ENCODE measurements at places on chromosomes 3 and 15. TPM values are rescaled to one million over a fixed set of nuclear protein-coding genes. Genes with fewer than 3 reads are reported as not detected.

Gene FOXB1
- not detected for total RNA-seq

Gene FBXO40
- total RNA-seq = not detected

Gene EIF5A2
- 7.7 TPM for total RNA-seq

Gene MAGI1
- 26.4 TPM for total RNA-seq

Gene PP2D1
- not detected for total RNA-seq

Gene CLDN11
- 245 TPM for total RNA-seq

GRCh38 chr15:100114100-100114499 is 227.7 kb downstream of the ADAMTS17 start:
- DNase-seq = peak; percentile 92
- H3K27ac ChIP-seq = peak overlapping the region; percentile 57
- no peaks in the 10 kb centered on the region for H3K27me3 ChIP-seq
- peaks cover 32% of the 10 kb centered on the region for H3K4me1 ChIP-seq
- no peaks in the 10 kb centered on the region for H3K36me3 ChIP-seq
- peak overlapping the region; percentile 16 for H3K4me3 ChIP-seq

DNA sequence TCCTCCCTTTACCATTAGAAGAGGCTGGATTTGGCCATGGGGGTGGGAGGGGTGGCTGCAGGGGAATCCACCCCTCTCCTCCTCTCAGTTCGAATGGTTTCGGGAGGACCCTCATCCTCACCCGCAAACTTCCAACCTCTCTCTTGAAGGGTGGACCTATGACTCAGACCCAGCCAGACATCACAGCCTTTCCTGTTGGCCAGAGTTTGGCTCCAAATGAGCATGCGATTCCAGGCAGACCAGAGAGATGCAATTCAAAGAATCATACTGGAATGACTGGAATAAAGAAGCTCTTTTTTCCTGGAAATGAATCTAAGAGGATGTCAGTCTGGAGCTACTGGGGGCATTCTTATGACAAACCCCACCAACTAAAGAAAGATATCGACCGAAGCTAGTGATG is 516.7 kb upstream of the MDFIC2 start:
- peak; percentile 88 for DNase-seq
- H3K4me3 ChIP-seq = no peak overlapping the region
- peaks cover 15% of the 10 kb centered on the region for H3K4me1 ChIP-seq
- peak overlapping the region; percentile 64 for H3K27ac ChIP-seq

DNA sequence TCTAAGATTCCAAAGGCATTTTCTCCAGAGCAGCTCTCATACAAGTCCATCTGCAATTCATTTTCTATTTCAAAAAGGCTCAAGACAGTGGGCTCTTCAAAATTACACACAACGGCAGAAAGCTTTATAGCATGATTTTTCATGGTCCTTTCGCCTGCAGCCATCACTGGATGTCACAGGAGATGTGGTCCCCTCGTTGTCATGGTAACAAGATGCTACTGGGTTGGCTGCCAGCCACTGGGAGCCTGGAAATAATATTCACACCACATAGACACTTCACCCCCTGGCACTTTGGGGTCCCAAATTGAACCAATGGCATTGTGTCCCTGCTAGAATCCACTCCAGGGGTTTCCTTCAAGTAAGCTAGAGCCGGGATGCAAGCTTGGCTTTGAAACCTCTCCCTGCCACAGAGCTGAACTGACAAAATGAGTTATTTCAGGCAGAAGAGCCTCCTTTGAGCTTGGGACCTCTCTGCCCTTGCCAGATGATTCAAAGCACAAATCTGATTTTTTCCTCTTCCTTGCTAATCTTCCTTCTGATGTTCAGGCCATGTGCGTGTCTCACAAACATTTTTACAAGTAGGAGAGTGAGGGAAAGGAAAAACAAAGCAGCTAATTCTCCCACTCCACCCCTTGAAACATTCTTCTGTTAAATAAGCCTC is 512.6 kb upstream of the ADAMTS9 start:
- H3K36me3 ChIP-seq = no peaks in the 10 kb centered on the region
- no peaks in the 10 kb centered on the region for H3K4me1 ChIP-seq
- no peak overlapping the region for H3K27ac ChIP-seq
- H3K27me3 ChIP-seq = peaks cover 4% of the 10 kb centered on the region
- no peak for DNase-seq

- no peak overlapping the region for H3K4me3 ChIP-seq
- H3K4me1 ChIP-seq = no peaks in the 10 kb centered on the region
- no peaks in the 10 kb centered on the region for H3K36me3 ChIP-seq
- peaks cover 3% of the 10 kb centered on the region for H3K27me3 ChIP-seq
Measured at GRCh38 chr15:99931703-99932603, 198.7 kb upstream of the LYSMD4 start.

- peaks cover 35% of the 10 kb centered on the region for H3K36me3 ChIP-seq
Measured at GRCh38 chr15:82540055-82540983, at the start of gene RPS17. TSS of gene RPS17 (minus strand) at chr15:82540457. CDS start at chr15:82540428, 29 bp downstream.

DNA sequence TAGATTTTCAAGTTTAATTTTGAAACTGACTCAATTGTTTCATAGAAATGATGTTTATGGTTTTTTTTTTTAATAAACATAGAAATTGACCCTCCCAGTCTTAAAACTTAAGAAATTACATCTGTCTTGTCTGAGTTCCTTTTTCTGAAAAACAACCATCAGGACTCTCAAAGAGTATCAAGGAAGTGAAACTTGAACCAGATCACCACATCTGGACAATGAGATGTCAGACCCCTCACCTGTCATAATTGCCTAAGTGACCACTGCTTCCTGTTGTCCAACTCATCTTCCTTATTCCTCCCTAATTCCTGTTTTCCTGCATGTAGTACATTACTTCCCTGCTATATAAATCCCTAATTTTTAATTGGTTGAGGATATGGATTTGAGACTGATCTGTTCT is 441.5 kb upstream of the ARHGEF26 start:
- H3K4me3 ChIP-seq = no peak overlapping the region
- no peak for DNase-seq
- H3K27ac ChIP-seq = no peak overlapping the region
- no peaks in the 10 kb centered on the region for H3K27me3 ChIP-seq
- no peaks in the 10 kb centered on the region for H3K4me1 ChIP-seq

DNA sequence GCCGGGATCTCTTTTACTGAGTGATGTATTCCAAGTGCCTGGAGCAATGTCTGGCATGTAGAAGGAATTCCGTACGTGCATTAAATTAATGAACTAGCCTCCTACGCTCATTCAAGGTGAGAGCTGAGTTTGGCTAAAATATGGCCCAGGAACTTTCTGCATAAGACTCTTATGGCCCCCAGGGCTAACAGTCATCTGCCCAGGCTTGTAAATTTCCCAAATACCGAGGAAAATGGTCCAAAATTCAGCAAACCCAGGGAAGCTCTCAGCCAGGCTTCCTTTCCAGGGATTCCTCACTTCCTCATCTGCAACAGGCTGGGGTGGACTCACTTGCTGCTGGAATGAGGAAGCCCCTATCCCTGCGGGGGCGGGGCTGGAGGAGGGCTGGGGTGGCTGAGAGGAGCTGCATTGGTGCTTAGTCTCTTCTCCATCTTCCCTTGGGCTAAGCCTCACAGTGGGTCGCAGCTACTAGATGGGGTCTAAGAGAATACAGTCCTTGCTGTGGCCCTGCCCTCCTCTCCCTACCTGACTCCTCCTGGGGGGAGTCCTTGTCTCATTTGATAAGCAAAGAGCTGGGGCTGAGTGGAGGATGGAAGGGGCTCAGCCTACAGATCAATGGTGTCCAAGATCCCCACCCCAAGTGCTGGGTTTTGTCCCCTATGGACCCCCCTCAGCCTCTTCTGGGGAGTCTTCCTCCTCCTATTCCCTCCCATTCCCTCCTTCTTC is 28.5 kb upstream of the APOD start:
- no peak overlapping the region for H3K27ac ChIP-seq
- peaks cover 6% of the 10 kb centered on the region for H3K27me3 ChIP-seq
- no peaks in the 10 kb centered on the region for H3K4me1 ChIP-seq
- no peak for DNase-seq

DNA sequence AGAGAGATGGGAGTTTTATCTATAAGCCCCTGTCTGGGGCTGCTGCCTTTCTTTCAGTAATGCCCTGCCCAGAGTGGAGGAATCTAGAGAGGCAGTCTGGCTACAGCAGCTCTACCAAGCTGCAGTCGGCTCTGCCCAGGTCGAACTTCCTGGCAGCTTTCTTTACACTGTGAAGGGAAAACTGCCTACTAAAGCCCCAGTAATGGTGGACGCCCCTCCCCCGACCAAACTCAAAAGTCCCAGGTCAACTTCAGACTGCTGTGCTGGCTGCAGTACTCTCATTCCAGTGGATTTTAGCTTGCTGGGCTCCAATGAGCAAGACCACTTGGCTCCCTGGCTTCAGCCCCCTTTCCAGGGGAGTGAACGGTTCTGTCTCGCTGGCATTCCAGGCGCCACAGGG is 65.9 kb upstream of the RARB start:
- DNase-seq = no peak
- no peaks in the 10 kb centered on the region for H3K4me1 ChIP-seq
- no peak overlapping the region for H3K4me3 ChIP-seq
- H3K27ac ChIP-seq = no peak overlapping the region
- H3K36me3 ChIP-seq = no peaks in the 10 kb centered on the region
- H3K27me3 ChIP-seq = no peaks in the 10 kb centered on the region

- H3K27me3 ChIP-seq = no peaks in the 10 kb centered on the region
- 0 out of 2 replicates have a peak, but pooled peaks cover 1% of the 10 kb centered on the region for H3K36me3 ChIP-seq
Measured at GRCh38 chr3:30639937-30640336, 33.5 kb downstream of the TGFBR2 start.

GRCh38 chr3:9168241-9168741 is 81.2 kb downstream of the SRGAP3 start:
- DNase-seq = no peak
- H3K4me1 ChIP-seq = no peaks in the 10 kb centered on the region
- no peaks in the 10 kb centered on the region for H3K36me3 ChIP-seq
- peaks cover 2% of the 10 kb centered on the region for H3K27me3 ChIP-seq

DNA sequence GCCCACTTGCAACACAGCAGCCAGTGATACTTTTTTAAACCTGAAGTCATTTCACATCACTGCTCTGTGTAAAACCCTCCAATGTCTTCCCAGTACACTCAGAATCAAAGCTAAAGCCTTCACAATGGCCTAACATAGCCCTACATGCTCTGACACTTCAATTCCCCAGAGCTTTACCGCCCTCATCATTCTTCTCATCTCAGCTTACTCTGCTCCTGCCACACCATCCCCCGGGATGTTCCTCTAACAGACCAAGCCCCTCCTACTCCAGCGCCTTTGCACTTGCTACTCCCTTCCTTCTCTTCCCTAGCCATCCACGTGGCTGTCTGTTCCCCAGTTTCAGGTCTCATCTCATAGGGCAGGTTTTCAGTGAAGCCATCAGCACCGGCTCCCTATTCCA is 194.0 kb downstream of the SSR3 start:
- H3K27ac ChIP-seq = no peak overlapping the region
- no peaks in the 10 kb centered on the region for H3K4me1 ChIP-seq
- H3K36me3 ChIP-seq = no peaks in the 10 kb centered on the region
- no peak overlapping the region for H3K4me3 ChIP-seq
- H3K27me3 ChIP-seq = peaks cover 3% of the 10 kb centered on the region

DNA sequence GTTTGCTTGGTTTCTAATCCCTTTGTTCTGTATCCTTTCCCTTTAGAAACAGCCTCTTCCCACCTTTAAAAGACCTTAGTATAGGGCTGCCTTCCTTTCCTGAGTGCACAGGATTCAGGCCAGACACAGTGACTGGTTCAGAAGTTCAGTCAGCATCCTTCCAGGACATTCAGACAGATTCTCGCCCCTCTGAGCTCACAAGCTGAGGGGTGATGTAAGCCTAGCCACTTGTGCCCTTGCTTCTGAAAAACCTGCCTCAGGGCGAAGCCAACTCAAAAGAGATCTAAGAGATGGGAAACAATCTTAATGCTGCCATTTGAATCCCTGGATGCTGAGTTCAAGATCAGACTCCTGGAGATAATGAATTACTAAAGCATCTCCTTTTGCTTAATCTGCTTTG is 6.7 kb upstream of the NSMCE3 start:
- H3K4me3 ChIP-seq = no peak overlapping the region
- H3K4me1 ChIP-seq = peaks cover 7% of the 10 kb centered on the region
- DNase-seq = peak; percentile 17
- H3K27me3 ChIP-seq = no peaks in the 10 kb centered on the region
